ENCODE measurements at places on chromosomes 12 and 14.

DNA sequence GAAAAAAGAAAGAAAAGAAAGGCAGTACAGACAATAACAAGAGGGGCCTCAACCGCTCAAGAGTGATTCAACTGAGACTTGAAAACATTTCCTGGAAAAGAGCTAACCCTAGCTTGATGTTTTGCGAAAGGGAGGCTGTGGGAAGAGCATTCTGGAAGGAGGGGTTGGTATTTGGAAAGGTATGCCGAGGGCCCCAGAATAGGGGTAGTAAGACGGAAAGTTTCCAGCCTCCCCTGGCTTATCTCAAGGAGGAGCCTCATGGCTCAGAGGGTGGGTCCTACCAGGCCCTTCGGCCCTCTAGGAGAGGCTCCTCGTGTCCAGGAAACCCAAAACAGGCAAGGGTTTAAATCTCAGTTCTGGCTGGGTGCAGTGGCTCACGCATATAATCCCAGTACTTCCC lies 8.4 kb downstream of the RNU4-2 start:
- no peak for DNase-seq

- DNase-seq, result no peak
Measured at GRCh38 chr12:22256041-22256441, 78.5 kb downstream of the ST8SIA1 start.

DNA sequence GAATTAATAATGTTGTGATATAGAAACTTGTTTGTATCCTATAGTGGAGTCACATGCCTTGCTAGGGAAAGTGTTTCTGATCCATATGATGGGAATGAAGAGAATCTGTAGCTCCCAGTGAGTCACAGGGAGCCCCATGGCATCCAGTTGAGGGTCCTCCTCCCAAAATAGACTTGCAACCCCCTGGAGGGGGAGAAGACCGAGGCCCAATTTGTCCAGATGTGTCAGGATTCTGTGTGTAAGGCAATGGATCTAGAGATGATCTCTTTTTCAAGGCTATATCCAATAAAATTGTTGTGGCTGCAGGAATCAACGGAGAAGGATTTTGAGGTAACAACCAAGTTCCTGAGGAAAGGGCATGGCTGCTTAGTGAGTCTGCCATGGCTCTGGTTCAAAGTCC lies 121.8 kb downstream of the BCL11B start:
- DNase-seq, result no peak

DNA sequence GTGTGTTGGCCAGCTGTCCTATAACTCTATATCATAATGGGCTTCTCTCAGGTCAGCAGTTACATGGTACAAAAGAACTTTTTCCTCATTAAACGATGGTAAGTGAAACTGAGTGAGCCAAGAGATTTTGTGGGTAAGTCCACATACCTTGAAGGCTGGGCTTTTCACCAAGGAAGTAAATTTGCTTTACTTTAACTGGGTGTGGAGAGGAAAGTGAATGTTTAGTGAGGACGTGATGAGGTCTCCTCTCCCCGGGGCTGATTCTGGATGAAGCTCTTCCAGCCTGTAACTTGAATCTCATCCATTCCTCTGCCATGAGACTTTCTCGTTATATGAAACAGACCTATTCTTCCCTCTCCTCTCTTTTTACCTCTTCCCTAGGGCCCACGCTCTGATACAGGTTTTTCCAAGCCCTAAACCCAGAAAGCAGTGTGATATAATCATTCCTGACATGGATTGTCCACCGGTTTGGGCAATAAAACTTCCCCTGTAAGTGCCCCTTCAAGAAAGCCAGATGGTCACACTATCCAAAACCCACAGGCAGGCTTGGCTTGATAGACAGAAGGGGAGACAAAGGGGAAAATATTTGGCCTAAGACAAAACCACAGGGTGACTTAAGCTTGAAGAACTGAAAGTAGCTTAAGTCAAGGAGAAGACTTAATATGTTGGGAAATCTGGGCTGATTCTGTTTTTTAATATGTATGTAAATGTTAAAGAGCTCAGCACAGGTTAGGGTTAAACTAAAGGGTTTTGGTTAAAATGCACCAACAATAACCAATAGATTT lies 50.3 kb downstream of the CIT start:
- DNase-seq, result no peak

- no peak for DNase-seq
Measured at GRCh38 chr14:90641615-90642243, 174.5 kb downstream of the TTC7B start.

DNA sequence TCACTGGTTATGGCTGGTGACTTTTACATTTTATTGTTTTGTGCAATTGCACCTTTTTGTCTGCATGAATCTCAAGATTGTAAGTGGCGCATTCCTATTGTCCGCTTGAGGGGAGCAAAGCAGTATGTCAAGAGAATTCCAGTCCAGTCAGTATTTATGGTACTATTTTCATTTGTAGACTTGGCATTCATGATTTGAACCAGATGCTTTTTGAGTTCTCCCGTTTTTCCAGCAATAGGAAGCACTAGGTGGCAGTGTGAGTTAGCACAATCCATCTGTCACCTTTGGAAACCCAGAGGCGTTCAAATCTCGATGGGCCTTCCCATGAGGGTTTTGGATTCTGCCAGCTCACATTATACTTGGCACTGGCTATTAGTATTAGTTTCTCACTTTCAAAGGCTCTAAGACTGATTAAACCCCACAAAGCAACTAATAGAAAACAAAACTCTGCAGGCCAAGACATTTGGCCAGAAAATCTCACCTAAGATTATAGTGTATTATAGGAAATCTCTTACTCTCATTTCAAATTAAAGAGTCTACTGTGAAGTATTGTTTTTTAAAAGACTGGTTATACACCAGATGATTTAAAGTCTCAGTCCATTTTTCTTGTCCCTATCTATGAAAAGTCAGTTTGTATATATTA lies 2.2 kb downstream of the DACT1 start:
- DNase-seq, result no peak
